ENCODE measurements at places on chromosomes 5 and 9.

GRCh38 chr9:126761274-126761673 is 43.6 kb upstream of the ZBTB43 start:
- DNase-seq = no peak

DNA sequence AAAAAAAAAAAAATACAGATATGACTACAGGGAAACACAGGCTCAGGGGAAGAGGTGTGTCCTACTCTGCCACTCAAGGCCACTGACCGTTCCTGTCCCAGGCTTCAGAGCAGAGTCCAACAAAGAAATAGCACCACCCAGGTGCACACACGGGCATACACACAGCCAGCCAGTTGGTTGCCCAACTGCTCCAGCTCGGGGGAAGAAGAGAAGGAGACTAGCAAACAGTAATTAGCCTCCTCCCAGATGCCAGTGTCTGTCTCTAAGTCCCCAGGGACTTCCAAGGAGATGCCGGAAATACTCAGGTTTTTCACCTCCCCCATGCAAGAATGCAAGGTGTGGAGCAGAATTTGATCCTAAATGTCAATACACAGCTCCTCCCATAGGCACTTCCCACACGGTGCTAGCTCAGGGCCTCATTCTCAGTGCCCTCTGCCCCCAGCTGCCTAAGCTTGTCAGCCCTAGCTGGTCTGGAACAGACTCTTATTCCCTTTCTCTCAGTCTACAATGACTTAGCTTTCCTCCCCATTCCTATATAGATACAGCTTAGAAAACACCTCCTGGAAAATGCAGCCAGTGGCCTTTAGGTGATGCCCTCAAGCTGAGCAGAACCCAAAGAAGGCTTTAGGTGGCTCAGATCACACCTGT is 1.7 kb downstream of the MYORG start:
- DNase-seq = no peak

DNA sequence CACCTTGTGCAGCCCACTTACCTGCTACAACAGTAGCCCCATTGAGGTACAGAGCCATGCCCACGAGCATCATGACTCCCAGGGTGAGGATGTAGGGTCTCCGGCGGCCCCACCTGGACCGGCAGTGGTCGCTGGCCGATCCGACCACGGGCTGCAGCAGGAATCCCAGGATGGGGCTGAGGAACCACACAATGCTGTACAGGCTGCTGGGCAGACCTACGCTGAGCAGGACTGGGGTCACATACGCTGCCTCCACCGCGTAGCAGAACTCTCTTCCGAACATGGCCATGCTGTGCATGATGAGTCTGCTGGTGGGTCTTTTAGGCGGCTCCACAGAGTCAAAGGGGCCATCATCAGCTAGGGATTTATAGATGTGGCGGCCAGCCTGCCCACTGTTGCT is 315 bp downstream of the SLC45A2 start:
- DNase-seq = no peak

GRCh38 chr5:56951946-56952691 is at the start of gene MIER3:
TSS of gene MIER3 (minus strand) at chr5:56952123. CDS start at chr5:56952102, 21 bp downstream.
- peak; percentile 92 for DNase-seq

GRCh38 chr9:123929177-123929869 is 603 bp downstream of the DENND1A start:
- no peak for DNase-seq

DNA sequence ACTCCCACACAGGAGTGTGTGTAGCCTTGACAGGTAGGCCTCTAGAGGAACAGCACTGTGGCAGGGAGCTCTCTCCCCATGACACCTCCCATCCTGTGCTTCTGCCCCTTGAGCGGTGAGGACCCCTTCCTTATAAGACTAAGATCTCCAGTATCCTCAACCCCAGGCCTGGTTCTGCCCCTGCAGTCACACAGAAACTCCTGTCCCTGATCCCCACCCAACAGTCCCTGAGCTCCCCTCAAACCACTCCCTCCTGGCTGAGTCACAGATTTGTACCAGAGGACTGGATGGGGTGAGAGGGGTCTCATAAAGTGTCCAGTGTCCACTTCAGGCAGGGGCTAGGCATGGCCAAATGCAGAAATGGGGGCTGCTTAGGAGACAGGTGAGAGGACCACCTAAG is 47.8 kb upstream of the CDKN2AIPNL start:
- no peak for DNase-seq

- DNase-seq = no peak
These were observed 10.3 kb upstream of the GPSM1 start for GRCh38 chr9:136316896-136317676.

DNA sequence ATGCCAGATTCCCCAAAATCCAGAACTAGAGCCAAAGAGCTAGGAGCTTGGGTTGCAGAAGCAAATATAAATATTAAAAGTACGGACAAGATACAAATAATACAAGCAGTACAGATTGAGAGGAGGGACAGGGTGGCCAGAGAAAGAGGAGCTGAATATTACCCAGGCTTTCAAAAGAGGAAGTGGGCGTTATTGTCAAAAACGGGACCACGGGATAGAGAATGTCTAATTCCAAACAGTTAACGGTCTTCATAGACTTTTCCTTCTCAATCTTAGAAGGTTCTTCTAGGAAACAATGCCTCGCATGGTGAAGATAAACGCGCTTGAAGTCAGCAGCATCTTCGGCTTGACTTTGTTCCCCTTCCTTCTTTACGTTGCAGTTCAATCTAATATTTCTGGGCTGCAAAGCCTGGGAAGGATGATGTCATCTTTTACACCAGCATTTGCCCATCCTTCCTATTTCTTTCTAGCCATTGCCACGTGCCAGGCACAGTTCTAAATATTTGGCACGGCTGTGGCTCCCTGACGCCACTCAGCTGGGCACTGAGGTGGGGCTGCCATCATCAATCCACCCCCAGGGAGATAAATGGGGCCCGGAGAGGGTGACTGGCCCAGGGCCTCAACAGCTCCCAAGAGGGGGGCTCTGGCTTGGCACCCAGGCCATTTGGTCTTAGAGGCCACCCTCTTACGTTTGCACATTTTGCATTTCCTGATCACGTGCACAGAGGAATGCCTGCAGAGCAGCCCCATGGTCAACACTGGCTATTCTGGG is 16.3 kb upstream of the OLFM1 start:
- DNase-seq = no peak

DNA sequence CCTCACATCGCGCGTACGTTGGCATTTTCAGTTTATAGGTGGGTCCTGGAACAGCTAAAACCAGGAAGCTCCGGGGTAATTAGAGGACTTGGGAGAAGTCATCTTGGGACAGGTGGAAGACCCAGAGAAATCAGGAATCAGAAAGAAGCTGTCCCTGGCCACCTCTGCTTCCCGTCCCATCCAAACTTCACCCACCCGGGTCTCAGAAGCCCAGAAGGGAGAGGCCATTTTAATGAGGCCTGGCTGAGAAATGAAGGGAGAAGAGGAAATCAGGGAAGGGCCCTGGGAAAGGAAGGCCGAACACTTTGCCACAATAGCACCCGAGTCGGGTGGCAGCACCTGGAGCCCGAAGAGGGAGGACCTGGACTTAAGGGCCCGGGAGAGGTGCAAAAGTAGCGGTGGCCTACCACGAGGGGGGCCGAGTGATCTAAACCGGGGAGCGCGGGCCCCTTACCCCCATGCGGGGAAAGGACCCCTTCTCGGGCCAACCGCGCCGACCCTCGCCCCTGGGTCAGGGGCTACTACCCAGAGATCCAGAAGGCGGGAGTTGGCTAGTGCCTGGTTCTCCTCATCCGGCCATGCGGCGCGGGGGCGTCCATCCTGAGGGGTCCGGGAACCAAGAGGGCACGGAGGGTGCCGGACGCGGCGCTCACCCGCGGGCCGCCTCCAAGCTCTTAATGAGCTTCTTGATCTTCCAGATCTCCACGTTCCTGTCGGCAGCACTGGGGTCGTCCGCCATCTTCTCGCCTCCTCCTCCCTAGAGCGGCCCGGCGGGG is 668 bp downstream of the ETF1 start:
- DNase-seq = no peak

- no peak for DNase-seq
These were observed 69.6 kb upstream of the TGFBR1 start for GRCh38 chr9:99035313-99035712.

DNA sequence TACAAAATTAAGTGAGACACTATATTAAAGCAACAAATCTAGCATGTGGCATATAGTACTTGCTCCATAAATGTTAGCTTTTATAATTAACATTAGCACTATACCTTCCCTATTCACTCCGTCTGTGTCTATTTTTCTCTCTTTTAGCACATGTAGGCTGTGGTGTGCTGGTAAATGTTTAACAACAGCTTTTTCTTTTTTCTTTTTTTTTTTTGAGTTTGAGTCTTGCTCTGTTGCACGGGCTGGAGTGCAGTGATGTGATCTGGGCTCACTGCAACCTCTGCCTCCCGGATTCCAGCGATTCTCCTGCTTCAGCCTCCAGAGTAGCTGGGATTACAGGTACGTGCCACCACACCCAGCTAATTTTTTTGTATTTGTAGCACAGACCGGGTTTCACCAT is 62.1 kb downstream of the SPRY4 start:
- DNase-seq = no peak

DNA sequence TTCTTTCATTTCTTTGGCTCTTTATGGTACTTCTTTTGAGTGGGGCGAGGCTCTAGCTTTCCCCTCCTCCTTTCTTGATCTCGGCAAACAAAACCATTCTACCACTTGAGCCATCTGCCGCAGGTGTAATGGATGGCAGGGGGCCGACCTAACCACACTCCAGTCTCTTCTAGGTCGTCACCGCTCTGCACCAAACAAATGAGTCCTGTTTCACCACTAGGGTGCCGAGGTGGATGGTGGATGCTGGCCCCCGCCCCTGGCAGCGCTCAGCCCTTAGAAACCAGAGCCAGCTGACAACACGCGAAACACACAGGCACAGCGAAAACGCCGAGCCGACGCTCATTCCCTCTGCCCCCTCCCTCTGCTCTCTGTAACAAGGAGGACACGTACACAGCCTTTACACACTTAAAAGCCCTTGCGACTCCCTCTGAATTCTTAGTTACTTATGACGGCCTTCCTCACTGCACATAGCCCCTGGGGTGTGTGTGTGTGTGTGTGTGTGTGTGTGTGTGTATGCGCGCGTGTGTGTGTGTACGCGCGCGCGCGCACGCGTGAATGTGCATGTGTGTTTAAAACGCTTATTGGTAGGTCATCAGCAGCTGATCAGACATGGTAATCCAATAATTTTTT is 199.4 kb downstream of the MEF2C start:
- no peak for DNase-seq

DNA sequence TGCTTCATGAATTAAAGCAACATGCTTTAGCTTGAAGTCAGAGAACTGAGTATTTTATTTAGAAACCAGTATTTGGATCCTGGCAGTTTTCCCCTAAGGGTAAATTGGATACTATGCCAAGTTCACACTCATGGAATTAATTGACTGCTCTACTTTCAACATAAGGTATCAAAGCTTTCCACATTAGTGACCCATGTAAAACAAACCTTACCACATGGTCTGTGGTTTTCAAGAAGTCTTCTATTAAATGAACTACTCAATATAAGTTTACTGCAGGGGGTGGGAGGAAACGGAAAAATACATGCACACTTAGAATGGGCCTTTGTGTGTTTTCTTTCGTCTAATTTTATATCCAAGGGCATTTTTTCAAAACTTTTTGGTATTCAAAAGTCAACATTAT is 232.0 kb upstream of the FBXL7 start:
- no peak for DNase-seq

DNA sequence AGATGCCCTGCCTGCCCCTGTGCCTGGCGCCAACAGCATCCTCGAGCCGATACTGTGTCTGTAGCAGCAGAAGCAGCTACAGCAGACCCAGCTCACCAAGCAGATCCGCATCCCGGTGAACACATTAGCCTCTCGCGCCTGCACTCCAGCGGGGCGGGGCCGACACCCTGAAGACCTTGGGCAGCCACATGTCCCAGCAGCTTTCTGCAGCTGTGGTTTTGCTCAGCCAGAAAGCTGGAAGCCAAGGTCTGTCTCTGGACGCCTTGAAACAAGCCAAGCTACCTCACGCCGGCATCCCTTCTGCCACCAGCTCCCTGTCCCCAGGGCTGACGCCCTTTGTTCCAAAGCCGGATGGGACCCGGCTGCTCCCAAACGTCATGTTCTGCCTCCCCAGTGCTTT is 59.6 kb downstream of the ACTBL2 start:
- DNase-seq = no peak

- peak; percentile 81 for DNase-seq
These were observed 36.3 kb upstream of the GFPT2 start for GRCh38 chr5:180389252-180390101.

GRCh38 chr5:138149530-138149929 is 10.3 kb upstream of the NME5 start:
- no peak for DNase-seq

- DNase-seq = no peak
These were observed 114.1 kb downstream of the MLLT3 start for GRCh38 chr9:20508242-20508641.

DNA sequence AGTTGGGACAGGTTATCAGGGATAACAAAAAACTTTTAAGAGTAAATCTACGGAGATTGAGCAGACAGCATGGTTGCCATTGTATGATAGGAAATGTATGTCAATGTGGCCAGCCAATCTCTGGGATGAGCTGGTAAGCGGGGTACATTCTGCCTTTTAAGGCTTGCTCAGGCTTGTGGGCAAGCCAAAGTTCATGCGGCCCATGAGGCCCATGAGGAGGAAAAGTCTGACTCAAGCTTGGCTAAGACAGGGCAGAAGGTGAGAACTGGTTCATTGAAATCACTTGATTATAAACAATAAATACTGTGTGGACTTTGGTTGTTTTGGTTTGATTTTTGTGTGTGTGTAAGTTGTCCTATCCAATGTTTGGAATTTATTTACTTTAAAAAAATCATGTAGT is 997.1 kb downstream of the DNAH5 start:
- no peak for DNase-seq

Data from chondrocyte (in vitro differentiated cells).